GM03348 (cell line): ENCODE measurements at places on chromosomes 12 and 14.

- no peak for DNase-seq
Measured at GRCh38 chr12:57116580-57117281, 5.6 kb upstream of the STAT6 start.

- no peak for DNase-seq
Measured at GRCh38 chr12:128269181-128269591, 2.2 kb downstream of the TMEM132C start.

- peak; percentile 64 for DNase-seq
Measured at GRCh38 chr12:96578526-96579125, 89.2 kb downstream of the CFAP54 start.

- DNase-seq, result peak; percentile 44
Measured at GRCh38 chr12:57072661-57073060, 5.9 kb downstream of the NEMP1 start.
